ENCODE measurements at places on chromosomes 3 and 15.

- DNase-seq, result peak; percentile 49
Measured at GRCh38 chr3:126971891-126972351, 11.0 kb upstream of the PLXNA1 start.

GRCh38 chr3:181725830-181726229 lies 14.1 kb downstream of the SOX2 start:
- DNase-seq, result peak; percentile 86

- no peak for DNase-seq
Measured at GRCh38 chr15:91306144-91306543, 206.1 kb downstream of the SV2B start.

DNA sequence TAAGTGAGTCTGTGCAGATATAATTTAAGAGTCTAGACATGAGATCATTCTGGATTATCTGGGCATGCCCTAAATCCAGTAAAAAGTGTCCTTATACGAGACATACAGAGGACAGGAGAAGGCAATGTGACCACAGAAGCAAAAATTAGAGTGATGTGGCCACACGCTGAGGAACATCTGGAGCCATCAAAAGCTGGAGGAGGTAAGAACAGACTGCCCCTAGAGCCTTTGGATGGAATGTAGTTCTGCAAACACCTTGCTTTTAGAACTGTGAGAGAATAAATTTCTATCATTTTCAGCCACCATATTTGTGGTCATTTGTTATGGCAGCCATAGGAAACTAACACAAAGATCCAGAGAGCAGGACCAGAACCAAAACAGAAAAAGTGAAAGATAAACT lies 41.0 kb downstream of the CD200 start:
- DNase-seq, result no peak

GRCh38 chr3:174002543-174002942 lies 605.0 kb downstream of the NLGN1 start:
- DNase-seq, result no peak

GRCh38 chr3:172892158-172892557 lies 141.6 kb downstream of the ECT2 start:
- no peak for DNase-seq

- peak; percentile 26 for DNase-seq
Measured at GRCh38 chr15:69909719-69910444, 187.8 kb downstream of the TLE3 start.

DNA sequence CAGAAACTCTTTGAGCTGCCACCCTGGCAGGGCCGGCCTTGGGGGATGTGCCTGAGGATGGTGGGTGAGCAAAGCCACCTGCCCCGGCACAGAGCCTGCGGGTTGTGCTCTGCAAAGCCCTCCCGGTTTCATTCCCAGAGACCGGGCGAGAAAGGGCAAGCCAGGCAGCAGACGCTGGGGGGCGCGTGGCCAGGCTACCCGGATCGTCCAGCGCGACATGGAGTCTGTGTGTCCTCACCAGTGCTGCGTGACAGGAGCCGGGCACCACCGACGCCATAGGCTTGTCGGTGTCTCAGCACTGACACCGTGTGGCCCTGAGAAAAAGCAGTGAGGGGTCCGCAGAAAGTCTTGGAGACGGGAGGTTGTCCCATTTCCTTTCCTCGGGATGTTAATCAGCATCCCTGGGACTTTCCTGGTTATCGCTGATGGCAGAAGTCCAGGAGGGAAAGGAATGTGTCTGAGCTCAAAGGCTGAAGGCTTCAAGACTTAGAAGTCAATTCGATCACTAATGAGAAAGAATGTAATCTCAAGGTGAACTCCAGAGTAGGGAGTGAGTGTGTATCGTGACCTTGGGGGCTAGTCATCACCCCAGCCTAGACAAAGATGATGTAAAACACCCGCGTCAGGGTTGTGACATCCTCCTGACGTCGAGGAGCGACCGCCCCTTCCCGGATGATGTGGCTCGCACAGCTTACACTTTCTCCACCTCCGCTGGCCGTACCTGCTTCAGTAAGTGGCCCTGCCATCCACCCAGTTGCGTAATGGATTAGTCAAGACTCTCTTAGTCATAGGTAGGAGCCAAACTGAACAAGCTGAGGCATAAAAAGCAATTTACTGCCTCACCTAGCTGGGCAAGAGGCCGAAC lies 36.3 kb upstream of the PLA2G4E start:
- peak; percentile 94 for DNase-seq

DNA sequence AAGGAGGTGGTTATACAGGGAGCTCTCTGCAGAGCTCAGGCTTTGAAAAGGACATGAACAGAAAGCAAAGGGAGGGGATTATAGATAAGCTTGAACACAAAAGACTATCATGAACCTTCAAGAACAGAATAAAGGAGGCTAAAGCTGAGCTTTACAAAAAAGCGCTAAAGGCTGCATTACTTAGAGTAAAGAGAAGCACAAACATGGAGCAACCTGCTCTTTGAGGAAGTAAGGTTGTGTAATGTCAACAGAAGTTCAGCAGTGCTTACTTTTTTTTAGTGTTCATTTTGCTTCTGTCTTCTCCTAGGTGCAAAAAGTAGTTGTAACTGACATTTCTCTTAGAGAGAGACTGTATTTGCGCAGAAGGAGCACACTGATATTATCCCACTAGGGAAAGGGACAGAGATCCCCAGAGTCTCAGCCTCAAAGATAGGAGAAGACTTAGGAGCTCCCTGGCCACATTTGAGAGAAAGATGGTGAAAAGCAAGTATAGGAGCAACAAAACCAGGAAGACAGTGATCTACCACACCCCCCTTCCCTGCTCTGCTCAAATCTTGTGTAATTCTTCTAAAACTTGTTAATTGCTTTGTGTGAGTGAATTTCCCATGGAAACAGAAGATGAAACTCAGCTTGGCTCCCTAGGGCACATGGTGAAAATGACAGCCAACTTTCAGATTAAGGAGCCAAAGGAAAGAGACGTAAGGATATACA lies 54.7 kb downstream of the QTRT2 start:
- DNase-seq, result peak; percentile 81

GRCh38 chr3:143445118-143445517 lies 325.5 kb downstream of the CHST2 start:
- DNase-seq, result no peak

GRCh38 chr3:122091602-122092295 lies 36.6 kb downstream of the CD86 start:
- DNase-seq, result no peak

GRCh38 chr15:40512440-40512839 lies 41.7 kb downstream of the CHST14 start:
- DNase-seq, result no peak

DNA sequence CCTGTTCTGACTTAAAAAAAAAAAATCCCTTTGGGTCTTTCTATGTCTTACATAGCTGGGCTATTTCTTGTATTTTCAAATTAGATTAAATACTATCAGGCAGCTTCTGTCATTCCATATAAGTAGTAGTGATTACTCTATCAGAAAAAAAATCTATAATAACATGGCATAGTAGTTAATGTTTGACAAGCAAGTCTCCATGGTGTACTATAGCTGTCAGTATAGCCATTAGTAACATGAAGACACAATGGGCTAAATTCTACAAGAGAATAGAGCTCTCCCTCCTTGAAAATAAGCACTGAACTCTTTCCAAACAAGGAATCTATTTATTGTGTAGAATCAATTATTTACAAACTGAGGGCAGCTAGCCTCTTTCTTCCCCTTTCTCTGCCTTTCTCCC lies 19.4 kb upstream of the VEPH1 start:
- no peak for DNase-seq

DNA sequence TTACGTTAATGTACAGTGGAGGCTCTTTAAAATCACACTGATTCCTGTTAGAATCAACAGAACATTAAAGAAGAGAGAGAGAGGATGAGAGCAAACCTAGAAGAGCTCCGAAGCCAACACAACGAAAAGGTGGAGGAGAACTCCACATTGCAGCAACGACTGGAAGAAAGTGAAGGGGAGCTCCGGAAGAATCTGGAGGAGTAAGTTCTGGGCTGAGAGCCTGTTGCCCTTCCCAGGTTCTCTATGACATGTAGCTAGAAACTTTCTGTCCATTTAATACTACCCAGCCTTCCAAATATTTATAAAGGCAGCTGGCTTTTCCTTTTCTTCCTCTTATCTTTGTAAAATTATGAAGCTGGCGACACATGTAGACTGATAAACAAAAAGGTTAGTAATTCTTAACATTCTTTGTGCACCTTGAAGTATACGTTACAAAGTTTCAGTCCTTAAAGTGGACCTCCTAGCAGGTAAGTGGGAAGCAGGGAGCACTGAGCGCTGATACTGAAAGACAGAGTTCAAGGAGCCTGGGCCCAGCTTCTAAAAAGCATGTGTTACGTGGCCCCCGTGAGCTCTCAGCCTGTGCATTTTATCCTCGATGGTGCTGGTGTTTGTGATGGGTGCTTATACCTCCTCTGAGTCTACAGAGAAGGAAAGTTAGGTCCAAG lies 75.9 kb downstream of the CGNL1 start:
- DNase-seq, result no peak

GRCh38 chr3:135532021-135532420 lies 433.5 kb upstream of the PPP2R3A start:
- DNase-seq, result no peak

- no peak for DNase-seq
Measured at GRCh38 chr15:32998979-32999672, 195.4 kb downstream of the FMN1 start.

DNA sequence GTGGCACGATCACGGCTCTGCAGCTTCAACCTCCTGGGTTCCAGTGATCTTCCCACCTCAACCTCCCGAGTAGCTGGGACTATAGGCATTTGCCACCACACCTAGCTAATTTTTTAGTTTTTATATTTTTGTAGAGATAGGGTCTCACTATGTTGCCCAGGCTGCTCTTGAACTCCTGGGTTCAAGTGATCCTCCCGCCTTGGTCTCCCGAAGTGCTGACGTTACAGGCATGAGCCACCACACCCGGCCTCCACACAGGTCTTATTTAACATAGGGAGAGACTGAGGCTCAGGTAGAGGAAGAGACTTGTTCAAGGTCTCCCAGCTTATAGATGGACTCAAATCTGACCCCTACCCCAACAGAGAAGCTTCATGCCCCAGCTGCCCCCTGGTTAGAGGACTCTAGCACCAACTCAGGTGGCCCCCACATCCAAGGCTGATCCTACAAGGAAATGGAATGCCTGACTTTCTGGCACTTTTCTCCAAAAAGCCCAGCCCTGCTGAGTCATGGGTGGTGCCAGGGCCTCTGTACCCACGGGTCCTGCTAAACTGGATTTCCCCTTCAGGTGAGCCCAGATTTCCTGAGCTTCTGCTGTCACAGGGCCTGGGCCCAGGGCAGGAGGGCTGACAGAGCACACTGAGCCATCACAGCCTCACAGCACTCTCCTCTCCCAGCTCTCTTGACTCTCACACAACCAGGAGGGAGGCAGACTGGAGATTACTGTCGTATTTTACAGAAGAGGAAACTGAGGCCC lies 5.6 kb downstream of the TMEM40 start:
- no peak for DNase-seq

GRCh38 chr15:73965758-73966113 lies 26.4 kb downstream of the STOML1 start:
- DNase-seq, result no peak

GRCh38 chr15:52765785-52766184 lies 24.4 kb downstream of the ONECUT1 start:
- peak; percentile 55 for DNase-seq

GRCh38 chr3:126056088-126056487 lies 27.8 kb downstream of the SLC41A3 start:
- no peak for DNase-seq
